Osteoblast (primary cell): ENCODE measurements at places on chromosomes 16 and 17. TPM values are rescaled to one million over a fixed set of nuclear protein-coding genes. Genes with fewer than 3 reads are reported as not detected.
A peak's percentile ranks its signal among the peaks of the same experiment; 100 is the strongest.

DNA sequence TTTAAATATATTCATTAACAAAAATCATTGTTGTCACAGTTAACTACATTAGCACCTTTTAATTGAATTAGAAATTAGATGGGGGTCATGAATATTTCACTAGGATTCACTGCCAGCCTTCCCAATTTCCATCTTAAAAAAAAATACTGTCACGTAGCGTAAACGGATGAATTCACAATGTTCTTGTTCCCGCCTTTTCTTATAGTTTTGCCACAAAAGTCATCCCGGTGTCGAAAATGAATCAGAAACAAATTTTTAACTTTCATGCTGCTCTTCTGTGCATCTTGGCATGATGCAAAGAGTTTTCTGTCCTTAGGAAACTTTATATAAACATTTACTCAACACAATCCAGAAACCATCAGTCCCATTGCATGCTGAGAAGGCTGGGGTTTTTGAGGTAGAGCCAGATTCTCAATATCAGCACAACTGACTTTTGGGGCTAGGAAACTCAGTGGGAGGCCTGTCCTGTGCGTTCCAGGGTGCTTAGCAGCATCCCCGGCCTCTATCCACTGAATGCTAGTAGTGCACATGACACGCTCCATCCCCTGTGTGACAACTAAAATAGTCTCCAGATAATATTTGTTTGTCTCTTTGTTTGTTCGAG is 252.9 kb upstream of the XYLT1 start:
- no peaks in the 10 kb centered on the region for H3K36me3 ChIP-seq
- no peaks in the 10 kb centered on the region for H3K27me3 ChIP-seq
- peak overlapping the region; percentile 88 for H3K27ac ChIP-seq
- peak; percentile 57 for DNase-seq
- no peak overlapping the region for H3K4me3 ChIP-seq

- no peak overlapping the region for H3K4me3 ChIP-seq
- peaks cover 31% of the 10 kb centered on the region for H3K4me1 ChIP-seq
- no peak overlapping the region for H3K27ac ChIP-seq
- no peaks in the 10 kb centered on the region for H3K27me3 ChIP-seq
Measured at GRCh38 chr17:41419716-41420115, 4.7 kb downstream of the KRT37 start.

DNA sequence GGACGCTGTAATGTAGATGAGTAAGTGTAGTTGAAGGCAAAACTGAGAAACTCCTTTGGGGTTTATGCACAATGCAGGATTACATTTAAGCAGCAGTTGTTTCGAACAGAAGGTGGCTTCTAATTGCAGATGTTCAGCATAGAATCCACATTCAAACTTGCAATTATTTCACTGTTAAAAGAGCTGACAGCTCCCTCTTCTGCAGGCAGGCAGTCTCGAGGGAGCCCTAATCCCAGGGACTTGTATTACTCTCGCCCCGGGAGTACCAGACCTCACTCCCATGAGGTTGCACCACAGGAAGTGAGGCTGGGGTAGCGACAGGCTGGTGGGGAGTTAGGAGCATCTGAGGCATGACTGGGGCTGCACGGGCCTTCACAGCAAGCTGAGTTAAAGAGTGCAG is 484.3 kb upstream of the EEF2KMT start:
- H3K4me3 ChIP-seq: no peak overlapping the region
- no peaks in the 10 kb centered on the region for H3K36me3 ChIP-seq
- no peak overlapping the region for H3K27ac ChIP-seq
- no peaks in the 10 kb centered on the region for H3K27me3 ChIP-seq
- DNase-seq: no peak
- H3K4me1 ChIP-seq: no peaks in the 10 kb centered on the region

- H3K27ac ChIP-seq: no peak overlapping the region
- H3K27me3 ChIP-seq: no peaks in the 10 kb centered on the region
- H3K36me3 ChIP-seq: peaks cover 71% of the 10 kb centered on the region
- no peaks in the 10 kb centered on the region for H3K4me1 ChIP-seq
- DNase-seq: no peak
Measured at GRCh38 chr17:74798239-74798707, 22.1 kb upstream of the NAT9 start.

GRCh38 chr17:77555741-77556291 is 402.7 kb upstream of the TNRC6C start:
- no peak overlapping the region for H3K27ac ChIP-seq
- no peaks in the 10 kb centered on the region for H3K4me1 ChIP-seq
- peak; percentile 72 for DNase-seq
- H3K27me3 ChIP-seq: peaks cover 21% of the 10 kb centered on the region

DNA sequence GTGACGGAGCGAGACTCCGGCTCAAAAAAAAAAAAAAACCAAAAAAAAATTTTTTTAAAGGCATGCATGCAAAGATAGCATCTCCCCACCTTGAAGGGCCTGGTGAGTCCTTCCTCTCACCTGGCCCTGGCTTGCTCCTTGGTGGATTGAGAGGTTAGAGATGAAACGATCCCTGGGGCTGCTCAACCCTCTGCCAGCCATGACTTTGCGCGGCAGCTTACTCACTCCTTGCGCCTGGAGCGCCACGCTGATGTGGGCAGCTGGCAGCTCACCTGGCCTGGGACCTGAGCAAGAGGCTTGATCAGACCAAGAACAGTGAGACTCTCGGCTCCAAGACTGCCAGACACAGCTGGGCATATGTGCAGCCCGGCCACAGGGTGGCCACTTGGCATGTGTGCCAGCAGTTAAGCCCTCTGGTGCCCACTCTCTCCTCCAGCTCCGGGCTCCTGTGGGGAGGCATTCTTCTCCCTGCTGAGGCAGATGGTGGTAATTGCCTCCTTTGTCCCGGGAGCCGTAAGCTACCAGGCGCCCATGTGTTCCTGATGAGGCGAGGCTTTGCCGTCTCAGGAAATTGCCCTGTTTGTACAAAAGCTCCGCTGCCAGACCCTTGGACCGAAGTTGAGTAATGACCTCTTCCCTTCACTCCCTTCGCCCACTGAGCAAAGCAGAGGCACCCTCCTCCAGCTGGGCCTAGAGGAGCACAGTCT is 5.1 kb upstream of the EVPL start:
- no peaks in the 10 kb centered on the region for H3K4me1 ChIP-seq
- H3K4me3 ChIP-seq: no peak overlapping the region
- H3K36me3 ChIP-seq: no peaks in the 10 kb centered on the region
- H3K27ac ChIP-seq: no peak overlapping the region
- H3K27me3 ChIP-seq: no peaks in the 10 kb centered on the region
- DNase-seq: peak; percentile 68

DNA sequence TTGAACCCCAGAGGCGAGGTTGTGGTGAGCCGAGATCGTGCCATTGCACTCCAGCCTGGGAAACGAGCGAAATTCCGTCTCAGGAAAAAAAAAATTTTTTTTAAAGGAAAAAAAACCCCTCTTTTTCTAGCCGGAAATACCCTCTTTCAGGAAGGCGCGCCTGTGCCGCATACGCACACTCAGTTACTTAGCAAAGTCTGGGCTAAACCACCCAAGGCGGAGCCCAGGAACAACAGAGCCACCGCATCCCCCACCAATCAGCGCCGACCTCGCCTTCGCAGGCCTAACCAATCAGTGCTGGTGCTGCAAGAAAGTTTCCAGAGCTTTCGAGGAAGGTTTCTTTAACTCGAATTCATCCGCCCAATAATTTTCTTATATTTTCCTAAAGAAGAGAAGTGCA is 510.4 kb downstream of the KCNJ18 start:
- DNase-seq: no peak
- no peaks in the 10 kb centered on the region for H3K4me1 ChIP-seq
- no peaks in the 10 kb centered on the region for H3K27me3 ChIP-seq

DNA sequence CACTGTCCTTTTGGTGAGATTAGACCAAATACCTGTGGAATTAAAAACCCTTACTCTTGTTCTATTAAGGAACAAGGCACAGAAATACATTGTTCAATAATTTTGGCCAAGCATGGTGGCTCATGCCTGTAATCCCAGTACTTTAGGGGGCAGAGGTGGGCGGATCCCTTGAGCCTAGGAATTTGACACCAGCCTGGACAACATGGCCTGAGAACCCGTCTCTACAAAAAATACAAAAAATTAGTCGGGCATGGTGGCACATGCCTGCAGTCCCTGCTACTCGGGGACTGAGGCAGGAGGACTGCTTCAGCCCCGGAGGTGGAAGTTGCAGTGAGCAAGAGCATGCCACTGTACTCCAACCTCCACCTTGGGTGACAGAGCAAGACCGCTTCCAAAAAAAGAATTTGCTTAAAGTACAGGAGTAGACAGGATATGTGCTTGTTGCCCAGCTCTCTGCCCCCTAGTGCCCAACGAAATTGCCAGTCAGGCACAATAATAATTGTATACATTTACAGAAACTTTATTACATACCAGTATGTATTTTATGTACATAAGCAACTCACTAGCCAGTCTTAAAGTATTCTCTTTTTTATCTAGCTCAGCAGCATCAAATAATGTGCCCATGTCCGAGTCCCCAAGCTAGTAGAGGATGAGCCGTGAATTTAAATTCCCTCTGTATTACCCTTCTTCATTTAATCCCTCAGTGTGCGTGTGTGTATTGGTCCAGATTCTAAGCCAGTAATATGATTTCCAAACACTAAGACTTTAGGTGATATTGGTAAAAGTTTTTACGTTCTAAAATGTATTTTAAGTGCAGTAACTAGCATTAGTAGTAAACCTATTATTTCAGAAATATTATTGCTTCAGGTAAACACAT is 1.4 kb downstream of the THUMPD1 start:
- no peaks in the 10 kb centered on the region for H3K27me3 ChIP-seq
- peak; percentile 62 for DNase-seq
- peak overlapping the region; percentile 80 for H3K27ac ChIP-seq
- H3K4me3 ChIP-seq: peak overlapping the region; percentile 100
- H3K4me1 ChIP-seq: peaks cover 11% of the 10 kb centered on the region

- peaks cover 10% of the 10 kb centered on the region for H3K4me1 ChIP-seq
- DNase-seq: no peak
- no peaks in the 10 kb centered on the region for H3K27me3 ChIP-seq
Measured at GRCh38 chr16:68524069-68524820, 14.8 kb upstream of the ZFP90 start.

DNA sequence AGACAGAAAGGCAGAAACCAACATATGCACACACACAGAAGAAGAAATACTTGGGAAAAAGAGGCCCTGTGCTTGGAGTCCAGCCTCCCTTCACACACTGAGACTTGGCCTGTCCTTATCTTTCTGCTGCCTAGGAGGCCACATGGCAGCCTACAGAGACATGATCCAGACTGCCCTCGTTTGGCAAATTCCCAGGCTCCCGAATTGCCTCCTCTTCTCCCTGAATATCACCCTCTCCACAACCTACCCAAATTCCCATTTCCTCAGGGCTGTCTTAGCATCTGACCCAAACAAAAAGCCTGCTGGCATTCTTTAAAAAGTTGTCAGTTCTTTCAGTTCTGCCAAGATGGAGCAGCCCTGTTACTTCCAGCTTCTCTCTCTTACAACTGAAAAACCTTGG is 59.8 kb downstream of the DNAH17 start:
- no peaks in the 10 kb centered on the region for H3K36me3 ChIP-seq
- no peaks in the 10 kb centered on the region for H3K4me1 ChIP-seq
- H3K27me3 ChIP-seq: no peaks in the 10 kb centered on the region
- peak; percentile 51 for DNase-seq

GRCh38 chr17:62186841-62187240 is 121.8 kb upstream of the MED13 start:
- H3K4me1 ChIP-seq: no peaks in the 10 kb centered on the region
- H3K27me3 ChIP-seq: peaks cover 8% of the 10 kb centered on the region
- no peak overlapping the region for H3K27ac ChIP-seq
- no peak for DNase-seq
- H3K36me3 ChIP-seq: no peaks in the 10 kb centered on the region

DNA sequence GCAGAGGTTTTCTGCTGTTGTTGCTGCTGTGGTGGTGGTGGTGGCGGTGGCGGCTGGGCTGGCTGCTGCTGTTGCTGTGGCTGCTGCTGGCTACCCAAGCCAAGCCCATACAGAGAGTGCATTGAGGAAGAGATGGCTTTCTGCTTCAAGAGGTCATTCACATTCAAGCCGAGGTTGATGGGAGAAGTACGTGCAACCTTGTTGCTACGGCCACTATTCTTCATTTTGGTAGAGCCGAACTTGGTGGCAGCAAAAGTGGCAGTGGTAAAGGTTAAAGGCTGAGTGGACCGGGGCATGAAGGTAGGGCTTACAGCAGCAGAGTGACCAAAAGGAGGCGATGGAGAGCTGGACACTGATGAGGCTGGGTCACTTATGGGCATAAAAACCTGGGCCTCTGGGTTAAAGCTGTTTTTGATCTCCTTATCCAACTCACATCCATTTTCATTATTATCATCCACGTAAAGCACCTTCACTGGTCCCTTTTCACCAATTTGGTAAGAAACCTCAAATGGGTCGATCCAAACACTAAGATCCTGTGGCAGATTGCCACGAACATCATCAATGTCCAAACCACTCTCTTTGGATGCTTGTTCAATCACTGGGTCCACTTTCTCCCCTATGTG is 2.8 kb downstream of the TOB1 start:
- peaks cover 33% of the 10 kb centered on the region for H3K4me1 ChIP-seq
- no peak for DNase-seq
- no peak overlapping the region for H3K27ac ChIP-seq
- peak overlapping the region; percentile 10 for H3K4me3 ChIP-seq
- H3K27me3 ChIP-seq: no peaks in the 10 kb centered on the region
- peaks cover 20% of the 10 kb centered on the region for H3K36me3 ChIP-seq

- H3K27ac ChIP-seq: no peak overlapping the region
- H3K4me3 ChIP-seq: no peak overlapping the region
- H3K4me1 ChIP-seq: peaks cover 4% of the 10 kb centered on the region
- H3K36me3 ChIP-seq: no peaks in the 10 kb centered on the region
- no peak for DNase-seq
Measured at GRCh38 chr17:77693776-77694175, 264.7 kb upstream of the TNRC6C start.

The PRSS33 gene
- total RNA-seq: not detected in 2 replicates

The RPUSD1 gene
- total RNA-seq: 23.3 and 28.2 TPM in 2 replicates

The ADAD2 gene
- under 0.01 TPM in 1 of 2 replicates, not detected in the other for total RNA-seq

The NXN gene
- total RNA-seq: 60.7 and 68.8 TPM in 2 replicates

The KRT25 gene
- total RNA-seq: not detected in 2 replicates

The CCL7 gene
- 0.29 and 0.36 TPM in 2 replicates for total RNA-seq

The CCL3 gene
- total RNA-seq: 0.29 and 0.36 TPM in 2 replicates

The SLC38A8 gene
- not detected in 2 replicates for total RNA-seq
